Activated CD4-positive, alpha-beta T cell treated with anti-CD3 and anti-CD28 coated beads, Interleukin-2, amount 10 ng/mL, durations not matched to agents 24 days and 14 days (primary cell): ENCODE measurements at places on chromosomes 1 and 21. TPM values are rescaled to one million over a fixed set of nuclear protein-coding genes. Genes with fewer than 3 reads are reported as not detected.

- no peak for DNase-seq
Measured at GRCh38 chr1:97904534-97904933, 16.3 kb downstream of the DPYD start.

DNA sequence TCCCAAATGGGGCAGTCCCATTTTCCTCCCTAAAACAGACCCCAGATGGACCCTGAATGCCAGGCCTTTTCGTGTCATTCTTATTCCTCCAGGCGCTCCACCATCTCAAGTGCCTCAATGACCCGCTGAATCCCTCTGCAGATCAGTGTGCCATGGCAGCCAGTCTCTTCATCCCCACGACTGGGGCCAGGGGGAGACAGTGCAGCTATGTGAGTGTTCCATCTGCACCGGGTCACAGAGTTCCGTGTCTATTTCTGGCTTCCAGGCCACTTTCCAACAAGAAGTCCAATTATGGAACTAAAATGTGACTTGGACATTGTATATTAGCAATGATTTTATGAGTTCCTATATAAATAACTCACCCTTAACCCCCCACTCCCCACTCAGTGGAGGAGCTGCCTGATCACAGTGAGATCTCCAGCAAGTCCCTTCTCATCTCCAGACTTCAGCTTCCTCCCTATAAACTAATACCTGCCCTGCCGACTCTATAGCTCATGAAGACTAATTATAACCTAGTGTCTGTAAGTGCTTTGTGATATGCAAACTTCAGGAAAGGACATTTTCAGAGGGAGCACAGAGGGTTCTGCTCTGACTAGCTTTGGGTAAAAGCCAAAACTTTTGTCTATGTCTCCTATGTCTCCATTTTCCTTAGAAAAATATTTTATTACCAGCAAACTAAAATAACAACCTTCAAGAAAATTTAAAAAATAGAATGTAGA, 56.3 kb upstream of the NFASC start:
- DNase-seq: no peak

GRCh38 chr1:180280617-180281016, 50.6 kb downstream of the LHX4 start:
- DNase-seq: no peak

- DNase-seq: no peak
Measured at GRCh38 chr1:109807402-109807801, 43.7 kb upstream of the EPS8L3 start.

GRCh38 chr1:160158534-160158933, 7.1 kb downstream of the ATP1A4 start:
- DNase-seq: no peak

DNA sequence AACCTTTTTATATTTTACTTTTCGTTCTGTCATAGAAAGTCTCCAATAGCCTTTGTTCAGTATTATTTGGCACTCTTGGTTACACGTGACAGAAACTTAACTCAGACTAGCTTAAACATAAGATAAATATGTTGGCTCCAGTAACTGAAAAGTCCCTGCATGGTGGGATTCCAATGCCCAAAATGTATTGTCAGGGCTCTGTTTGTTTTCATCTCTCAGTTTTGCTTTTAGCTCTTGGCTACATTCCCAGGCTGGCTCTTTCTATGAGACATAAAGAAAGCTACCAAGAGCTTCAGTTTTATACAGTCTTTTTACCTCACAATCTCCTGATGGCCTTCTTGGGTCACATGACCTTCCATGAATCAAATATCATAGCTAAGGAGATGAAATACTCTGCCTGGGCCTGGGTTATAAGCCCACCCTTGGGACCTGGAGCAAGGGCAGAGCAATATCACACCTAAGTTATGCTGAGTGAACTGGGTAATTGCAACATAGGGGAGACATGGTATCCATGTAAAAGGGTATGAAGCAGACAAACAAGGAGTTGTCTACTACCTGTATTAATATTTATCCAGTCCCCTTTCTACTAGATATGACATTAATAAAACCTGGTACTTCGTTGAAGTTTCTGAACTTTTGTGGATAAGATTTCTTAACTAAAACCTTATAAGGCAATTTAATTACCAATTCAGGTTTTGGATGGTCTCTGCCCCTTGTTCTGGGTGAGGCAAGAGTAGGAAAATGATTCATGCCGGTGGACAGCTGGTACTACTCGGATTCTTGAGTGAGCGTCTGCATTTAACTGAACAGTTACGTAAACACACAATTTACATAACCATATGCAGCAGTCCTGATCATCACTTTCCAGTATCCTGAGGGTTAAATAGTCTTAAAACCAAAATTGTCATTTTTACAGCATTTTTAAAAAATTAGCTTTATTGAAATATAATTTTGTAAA, 442.3 kb downstream of the GPATCH2 start:
- no peak for DNase-seq

GRCh38 chr1:58769809-58770320, 14.0 kb downstream of the JUN start:
- DNase-seq: no peak

- peak; percentile 55 for DNase-seq
Measured at GRCh38 chr21:34077888-34078287, 4.5 kb downstream of the MRPS6 start.

- no peak for DNase-seq
Measured at GRCh38 chr1:247441606-247442005, 16.3 kb downstream of the OR2B11 start.

DNA sequence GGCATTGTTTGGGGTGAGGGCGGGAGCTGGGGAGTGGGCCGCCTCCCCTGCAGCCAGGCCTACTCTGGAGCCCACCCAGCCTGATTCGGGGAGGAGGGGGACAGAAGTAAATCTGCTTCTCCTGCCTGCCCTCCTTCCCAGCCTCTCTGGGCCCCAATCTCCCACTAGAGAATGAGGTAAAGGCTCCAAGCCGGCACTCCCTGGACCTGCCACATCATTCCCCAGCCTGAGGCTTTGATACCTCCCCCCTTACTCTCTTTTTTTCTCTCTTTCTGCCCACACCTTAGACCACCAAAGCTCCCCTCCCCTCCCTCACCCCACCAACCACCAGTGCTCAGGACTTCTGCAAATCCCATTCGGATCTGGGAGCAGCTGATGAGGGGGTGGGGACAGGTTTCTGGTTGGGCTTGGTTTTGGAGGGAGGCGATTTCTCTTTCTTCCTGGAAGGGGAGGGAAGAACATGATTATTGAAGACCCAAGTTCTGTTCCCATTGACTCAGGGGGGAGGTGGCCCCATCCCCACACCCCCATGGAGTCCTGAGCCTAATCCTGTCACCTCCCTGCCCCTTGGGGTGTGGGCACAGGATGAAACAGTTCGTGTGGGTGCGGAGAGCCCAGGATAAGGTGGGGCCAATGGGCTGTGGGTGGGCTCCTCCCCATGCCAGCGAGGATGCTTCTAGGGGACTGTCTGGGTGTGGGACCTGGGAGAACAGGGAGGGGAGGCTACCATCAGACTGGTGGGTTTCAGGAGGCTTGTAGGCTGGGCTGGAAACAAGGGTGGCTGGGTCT, 1.3 kb downstream of the MAP7D1 start:
- DNase-seq: peak; percentile 69

- no peak for DNase-seq
Measured at GRCh38 chr1:19844731-19845495, 29.8 kb upstream of the RNF186 start.

CD101 gene
- total RNA-seq: 0.82 and 1.2 TPM in 2 replicates

S100A1 gene
- total RNA-seq: not detected in 2 replicates

ELF3 gene
- total RNA-seq: 0.14 and 0.68 TPM in 2 replicates

C1orf185 gene
- not detected in 2 replicates for total RNA-seq

SMPDL3B gene
- total RNA-seq: 0.30 and 0.43 TPM in 2 replicates
